ENCODE measurements at places on chromosomes 3 and 15.

GRCh38 chr15:84981711-84982300 lies at the start of gene PDE8A:
Gene PDE8A (plus strand): TSS chr15:84981856. CDS start chr15:84982163, 307 bp downstream.
- DNase-seq: peak; percentile 69

DNA sequence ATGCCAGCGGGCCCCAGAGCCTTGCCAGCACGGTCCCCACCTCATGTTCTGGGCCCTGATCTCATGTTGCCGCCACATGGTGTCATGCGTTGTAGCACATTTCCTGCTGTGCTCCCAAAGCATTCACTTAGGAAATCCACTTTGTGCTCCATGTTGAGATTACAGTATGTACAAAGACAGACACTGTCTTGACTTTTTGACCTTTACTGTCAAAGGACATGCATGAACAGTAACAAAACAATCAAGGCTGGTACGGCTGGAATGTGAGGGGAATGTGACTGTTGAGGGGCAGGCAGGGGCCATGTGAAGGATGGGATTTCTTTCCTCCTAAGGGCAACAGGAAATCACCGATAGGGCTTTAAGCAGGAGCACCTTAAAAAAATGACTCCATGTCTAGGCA lies 53.3 kb upstream of the RPL32 start:
- no peak for DNase-seq

DNA sequence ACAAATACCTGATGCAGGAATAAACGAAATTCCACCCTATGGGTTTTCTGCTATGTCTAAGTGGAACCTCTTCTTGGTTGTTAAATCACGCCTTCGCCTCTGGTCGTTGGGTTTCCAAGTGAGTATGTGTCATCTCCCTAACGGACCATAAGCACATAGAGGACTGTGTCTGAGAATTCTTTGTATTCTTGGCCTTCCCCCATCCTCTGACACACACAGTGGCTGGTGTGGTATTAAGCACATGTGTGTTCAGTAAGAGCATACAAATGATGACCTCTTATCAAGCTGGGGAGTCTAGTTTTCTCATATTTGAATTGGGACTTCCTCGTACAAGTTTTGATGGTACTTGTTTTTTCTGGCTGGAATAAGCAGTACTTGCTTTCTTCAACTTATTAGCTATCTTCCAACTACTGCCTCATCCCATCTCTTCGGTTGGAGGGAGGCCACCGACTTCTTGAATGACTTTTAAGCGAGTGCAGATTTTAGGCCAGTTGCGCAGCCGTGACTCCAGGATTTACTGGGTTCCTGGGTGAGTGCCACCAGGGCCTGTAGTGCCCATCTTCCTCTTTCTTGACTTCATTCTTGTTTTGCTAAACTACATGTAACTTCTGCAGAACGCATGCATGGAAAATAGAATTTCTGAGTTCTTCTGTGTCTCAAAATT lies 240.2 kb downstream of the ADAMTS17 start:
- DNase-seq: peak; percentile 31

- DNase-seq: no peak
These were observed 112.6 kb downstream of the FBN1 start for GRCh38 chr15:48532946-48533345.

DNA sequence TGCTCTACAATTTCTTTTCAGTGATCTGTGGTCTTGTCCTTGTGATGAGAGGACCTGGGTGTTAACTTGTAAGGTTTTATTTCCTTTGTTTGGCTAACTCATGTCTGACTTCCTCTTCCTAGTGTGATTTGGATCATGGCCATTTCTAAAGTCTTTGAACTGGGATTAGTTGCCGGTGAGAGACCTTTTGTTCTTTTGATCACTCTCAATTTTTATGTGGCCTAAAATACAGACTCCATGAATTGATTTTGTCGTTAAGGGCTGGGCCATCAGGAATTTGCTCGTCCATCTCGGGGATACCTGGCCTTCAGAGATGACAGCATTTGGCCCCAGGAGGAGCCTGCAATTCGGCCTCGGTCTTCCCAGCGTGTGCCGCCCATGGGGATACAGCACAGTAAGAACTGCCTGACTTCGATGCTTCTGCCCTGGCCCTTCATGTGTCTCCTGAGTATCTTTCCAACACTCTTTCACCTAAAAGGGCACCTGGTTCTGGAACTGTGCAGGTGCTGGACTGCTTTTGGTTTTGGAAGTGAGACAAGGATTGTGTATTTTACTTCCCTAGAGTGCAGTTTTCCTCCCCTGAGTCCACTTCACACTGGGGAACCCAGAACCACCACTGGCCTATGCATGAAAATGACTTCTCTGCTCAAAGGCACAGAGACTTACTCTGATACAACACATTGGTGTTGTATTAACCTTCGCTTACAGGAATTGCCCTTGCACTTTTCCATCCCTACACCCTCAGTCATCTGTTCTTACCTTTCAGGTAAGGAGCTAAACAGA lies 13.1 kb upstream of the LRRC2 start:
- no peak for DNase-seq

GRCh38 chr3:113607219-113607596 lies 74.9 kb downstream of the SIDT1 start:
- DNase-seq: no peak

DNA sequence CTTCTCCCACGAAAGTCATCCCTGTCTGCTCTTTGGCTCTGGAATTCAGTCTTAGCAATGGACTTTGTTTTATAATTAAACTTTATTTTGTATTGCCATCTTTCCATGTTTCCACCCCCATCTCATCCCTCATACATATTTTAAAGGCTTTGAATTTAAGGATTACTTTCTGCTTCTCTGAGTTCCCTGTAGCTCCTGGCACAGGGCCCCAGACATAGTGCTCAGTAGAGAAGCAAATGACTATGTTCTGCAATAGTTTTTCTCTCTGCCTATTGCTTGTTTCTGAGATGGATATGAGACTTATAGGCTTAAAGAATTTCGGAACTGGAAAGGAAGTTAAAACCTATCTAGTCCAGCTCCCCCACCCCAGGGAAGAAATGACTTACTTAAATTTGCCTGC lies 197.0 kb downstream of the LPP start:
- no peak for DNase-seq

DNA sequence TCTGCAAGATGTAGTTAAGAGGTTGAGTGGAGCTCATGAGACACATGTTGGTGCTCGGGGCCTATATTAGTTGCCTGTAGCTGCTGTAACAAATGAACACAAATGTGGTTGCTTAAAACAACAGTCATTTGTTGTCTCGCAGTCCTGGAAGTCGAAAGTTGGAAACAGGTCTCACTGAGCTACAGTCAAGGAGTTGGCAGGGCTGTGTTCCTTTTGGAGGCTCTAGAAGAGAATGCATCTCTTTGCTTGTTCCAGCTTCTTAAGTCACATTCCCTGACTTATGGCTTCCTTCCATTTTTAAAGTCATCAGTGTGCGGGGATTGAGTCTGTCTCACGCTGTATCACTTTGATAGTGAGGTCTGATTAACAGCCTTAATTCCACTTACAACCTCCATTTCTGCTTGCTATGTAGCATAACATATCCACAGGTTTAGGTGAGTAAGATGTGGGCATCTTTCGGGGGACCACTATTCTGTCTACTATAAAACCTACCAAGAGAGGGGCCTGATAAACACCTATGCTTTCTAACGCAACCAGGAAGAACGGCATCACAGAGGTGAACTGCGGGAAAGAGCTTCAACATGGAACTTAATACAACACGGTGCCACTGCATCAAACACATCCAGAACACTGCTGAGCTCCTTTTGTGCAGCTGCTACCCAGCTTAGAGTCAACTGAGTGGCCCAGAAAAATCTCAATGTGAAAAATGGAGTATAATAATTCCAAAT lies 119.4 kb downstream of the ATP10A start:
- no peak for DNase-seq

DNA sequence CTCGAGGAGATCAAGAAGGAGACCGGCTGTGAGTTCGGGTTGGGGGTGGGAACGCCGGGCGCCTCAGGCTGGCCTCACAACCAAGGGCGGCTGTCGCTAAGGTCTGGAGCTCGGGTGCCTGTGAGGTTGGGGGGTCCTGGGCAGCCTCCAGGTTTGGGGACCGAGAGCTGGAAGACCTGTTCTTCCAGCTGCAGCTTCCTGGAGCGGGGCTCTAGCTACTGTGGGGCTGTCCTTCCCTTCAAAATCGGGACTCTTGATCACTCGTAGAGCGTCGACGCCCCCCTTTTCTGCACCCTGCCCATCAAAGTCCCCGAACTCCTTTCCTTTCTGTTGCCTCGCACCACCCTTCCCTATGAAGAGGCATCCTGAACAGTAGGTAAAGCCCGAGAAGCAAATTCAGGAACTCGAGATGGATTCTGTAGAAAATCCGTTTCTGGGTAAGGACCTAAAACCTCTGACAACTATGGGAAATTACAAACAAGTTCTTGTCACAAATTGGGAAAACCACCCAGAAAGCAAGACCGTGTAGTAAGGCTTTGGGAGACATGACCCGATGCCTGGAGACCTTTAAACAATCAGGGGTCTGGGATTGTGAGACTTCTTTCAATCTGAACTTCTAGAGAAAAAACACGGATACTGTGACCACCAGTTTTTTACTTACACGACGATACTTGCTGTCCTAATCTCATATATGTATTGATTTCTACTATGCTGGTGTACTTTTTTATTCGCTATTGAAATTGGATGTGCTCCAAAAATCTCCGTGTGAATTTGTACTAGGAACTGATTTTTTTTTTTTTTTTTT lies 556 bp downstream of the CHP1 start:
- no peak for DNase-seq

- no peak for DNase-seq
These were observed 16.0 kb downstream of the FOXL2NB start for GRCh38 chr3:138962854-138963560.

GRCh38 chr3:56347219-56347871 lies 120.9 kb downstream of the ERC2 start:
- DNase-seq: no peak

GRCh38 chr3:127671523-127672428 lies 976 bp upstream of the ABTB1 start:
- DNase-seq: peak; percentile 66

- no peak for DNase-seq
These were observed 498 bp downstream of the ZNF280D start for GRCh38 chr15:56732886-56733135.

- no peak for DNase-seq
These were observed 222.7 kb upstream of the PLSCR5 start for GRCh38 chr3:146827836-146828235.

DNA sequence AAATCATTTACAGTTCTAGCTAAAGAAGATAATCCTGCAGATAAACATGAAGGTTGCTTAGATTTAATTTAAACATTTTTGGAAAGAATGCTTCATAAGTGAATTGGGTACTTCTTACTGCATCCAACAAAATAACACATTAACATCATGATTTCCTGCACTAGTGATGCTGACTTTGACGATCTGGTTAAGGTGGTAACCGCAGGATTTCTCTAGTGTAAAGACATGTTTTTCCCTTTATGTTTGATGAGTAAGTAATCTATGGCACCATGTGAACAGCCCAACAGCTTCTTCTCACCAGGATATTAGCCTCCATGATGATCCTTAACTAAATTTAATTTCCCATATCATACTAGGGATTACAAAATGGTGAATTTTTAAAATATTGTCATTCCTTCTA lies 14.1 kb downstream of the SPPL2A start:
- no peak for DNase-seq

DNA sequence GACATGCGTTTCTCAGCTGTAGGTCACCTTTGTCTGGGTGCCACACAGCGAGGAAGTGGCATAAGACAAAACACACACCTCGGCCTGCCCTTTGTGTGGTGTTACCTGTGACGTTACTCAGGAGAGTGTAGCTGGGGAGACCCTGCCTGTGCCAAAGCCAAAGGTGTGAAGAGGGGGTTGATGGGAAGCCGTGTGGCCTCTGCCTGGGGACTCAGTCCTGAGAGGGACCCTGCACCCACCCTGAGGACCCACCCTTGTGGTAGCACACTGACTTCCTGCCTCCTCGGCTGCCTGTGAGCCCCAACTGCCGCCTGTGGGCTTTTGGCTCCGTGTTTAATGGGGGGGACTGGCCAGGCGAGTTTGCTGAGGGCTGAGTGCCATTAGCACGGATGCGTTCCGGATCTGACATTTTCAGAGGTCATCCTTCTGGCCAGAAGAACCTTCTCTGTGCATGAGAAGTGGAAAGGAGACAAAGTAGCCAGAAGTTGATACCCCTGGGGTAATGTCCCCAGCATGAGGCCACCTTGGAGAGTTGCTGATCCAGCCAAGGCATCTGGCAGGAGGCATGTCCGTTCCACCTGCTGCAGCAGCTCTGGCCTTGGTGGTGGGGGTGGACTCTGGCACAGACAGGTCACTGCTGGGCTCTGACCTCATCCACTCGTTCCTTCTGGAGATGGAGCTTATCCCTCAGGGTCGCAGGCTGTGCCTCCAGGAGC lies 51.8 kb upstream of the FURIN start:
- DNase-seq: no peak

DNA sequence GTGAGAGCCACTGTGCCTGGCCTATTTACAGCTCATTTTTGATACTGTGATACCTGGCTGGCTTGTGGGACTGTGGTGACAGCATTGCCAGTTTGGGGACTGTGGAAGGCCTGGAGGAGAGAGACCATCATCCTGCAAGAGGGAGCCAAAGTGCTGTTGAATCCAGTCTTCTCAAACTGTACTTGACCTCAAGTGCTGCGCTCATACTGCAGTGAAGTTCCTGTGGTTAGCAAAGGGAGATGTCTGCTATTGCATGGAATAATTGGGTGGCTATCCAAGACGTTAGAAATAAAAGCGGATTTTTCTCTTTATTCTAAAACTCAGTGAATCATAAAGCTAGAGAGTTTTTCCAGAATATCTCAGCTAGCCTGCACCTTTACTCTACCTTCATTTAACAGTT lies 83.4 kb downstream of the CCK start:
- no peak for DNase-seq

DNA sequence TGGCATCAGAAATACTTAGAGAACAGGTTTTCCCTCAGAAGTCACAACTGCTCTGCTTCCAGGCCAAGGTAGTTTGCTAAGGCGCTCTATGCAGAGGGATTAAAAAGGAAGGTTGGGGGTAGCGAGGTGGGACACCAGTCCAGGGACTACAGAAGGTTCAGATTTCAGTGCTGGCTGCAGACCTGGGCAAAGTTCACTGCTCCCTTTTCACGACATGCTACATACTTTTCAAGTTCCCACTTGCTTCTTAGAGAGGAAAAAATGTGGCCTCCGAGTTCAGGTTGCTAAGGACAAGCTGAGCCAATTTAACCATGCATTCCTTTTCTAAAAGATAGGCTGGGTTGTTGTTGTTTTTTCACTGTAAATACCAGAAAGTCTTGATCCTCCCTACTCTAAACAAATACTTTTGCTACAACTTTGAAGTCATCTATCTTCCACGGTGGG lies 158.6 kb upstream of the NR2F2 start:
- DNase-seq: no peak

- no peak for DNase-seq
These were observed 46.0 kb upstream of the ALDH1L1 start for GRCh38 chr3:126226374-126226773.

DNA sequence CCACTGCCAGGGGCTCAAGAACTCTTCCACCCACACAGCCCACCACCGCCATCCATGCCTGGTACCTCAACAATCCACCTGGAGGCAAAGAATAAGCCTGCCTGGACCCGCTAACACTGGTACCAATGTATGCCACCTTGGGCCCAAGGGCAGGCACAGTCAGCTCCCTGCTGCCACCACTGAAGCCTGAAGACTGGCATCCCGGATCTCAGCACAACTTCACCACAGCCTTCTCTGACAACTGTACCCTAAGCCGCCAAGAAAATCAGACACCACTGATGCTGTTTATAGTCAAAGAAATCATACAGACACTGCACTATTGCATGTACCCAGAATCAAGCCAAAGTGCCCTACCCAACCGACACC lies 56.3 kb downstream of the IGSF11 start:
- DNase-seq: no peak

- DNase-seq: peak; percentile 74
These were observed 69.2 kb downstream of the GOLGA8B start for GRCh38 chr15:34514251-34514670.

- no peak for DNase-seq
These were observed 989.9 kb downstream of the ROBO2 start for GRCh38 chr3:78029775-78030174.

Measured in left forelimb (tissue), 1 donor.